ENCODE measurements at places on chromosomes 3 and 15. TPM values are rescaled to one million over a fixed set of nuclear protein-coding genes. Genes with fewer than 3 reads are reported as not detected.

DNA sequence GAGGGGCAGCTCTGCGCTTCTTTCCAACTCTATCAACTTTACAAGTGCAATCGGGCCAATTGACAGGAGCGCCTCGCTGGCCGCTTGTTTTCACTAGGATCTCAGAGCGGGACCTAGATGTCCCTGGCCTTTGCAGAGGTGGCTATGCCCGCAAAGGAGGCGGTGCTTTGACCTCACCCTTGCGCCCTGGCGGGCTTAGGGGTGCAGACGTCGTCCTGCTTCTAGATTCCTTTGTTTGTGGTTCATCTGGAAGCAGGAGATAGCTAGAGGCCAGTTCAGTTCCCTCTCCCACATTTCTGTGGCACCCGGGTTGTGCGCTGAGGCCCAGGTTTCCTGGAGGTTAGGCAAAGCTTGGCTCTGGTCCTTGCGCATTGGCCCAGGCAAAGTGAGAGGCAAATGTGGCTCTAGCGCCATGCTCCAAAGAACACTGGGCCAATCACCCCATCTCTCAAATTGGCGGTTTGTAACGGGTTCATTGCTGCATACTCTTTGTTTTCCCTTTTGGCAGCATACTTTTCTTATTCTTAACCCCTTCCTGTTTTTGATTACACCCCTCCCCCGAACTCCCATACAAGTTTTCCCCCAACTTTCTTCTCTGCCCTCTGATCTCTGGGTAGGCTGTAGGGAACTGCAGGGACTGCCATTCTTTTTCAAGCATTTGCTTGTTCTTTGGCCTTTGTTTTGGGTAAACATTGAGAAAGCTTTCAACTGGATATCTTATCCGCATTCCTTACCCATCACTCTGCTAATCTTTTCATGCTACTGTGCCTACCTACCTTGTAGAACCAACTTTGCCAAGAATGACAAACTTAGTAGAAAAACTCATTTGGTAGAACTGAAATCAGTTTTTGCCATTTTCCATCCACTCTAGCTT is 1.4 kb downstream of the PPM1L start:
- DNase-seq = peak; percentile 32

The DNAH12 gene
- total RNA-seq = 0.02 TPM

- DNase-seq = no peak
These were observed 414.6 kb upstream of the TBL1XR1 start for GRCh38 chr3:177611752-177612334.

GRCh38 chr3:4627651-4628375 is 134.7 kb downstream of the ITPR1 start:
- DNase-seq = no peak

The SLC22A14 gene
- total RNA-seq = 0.11 TPM

The FOXB1 gene
- total RNA-seq = not detected

- DNase-seq = no peak
These were observed 191.9 kb upstream of the LINGO1 start for GRCh38 chr15:77824361-77825251.

DNA sequence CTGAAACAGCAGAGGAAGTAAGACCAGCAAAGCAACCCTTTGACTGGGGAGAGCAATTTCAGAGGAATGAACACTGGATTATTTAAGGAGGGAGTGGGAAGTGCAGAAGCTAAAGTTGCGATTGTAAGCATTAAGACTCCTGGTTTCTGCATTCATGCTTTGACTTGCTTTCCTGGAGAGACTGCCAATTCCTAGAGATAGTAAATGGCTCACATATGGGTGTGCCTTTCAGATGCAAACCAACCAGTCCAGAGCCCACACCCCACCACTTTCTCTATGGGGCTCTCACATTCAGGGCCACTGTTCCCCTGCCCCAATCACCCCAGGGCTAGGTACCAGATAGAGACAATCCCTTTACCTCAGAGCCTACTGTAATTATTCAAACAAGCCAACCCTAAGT is 200.9 kb upstream of the EIF1B start:
- DNase-seq = no peak

DNA sequence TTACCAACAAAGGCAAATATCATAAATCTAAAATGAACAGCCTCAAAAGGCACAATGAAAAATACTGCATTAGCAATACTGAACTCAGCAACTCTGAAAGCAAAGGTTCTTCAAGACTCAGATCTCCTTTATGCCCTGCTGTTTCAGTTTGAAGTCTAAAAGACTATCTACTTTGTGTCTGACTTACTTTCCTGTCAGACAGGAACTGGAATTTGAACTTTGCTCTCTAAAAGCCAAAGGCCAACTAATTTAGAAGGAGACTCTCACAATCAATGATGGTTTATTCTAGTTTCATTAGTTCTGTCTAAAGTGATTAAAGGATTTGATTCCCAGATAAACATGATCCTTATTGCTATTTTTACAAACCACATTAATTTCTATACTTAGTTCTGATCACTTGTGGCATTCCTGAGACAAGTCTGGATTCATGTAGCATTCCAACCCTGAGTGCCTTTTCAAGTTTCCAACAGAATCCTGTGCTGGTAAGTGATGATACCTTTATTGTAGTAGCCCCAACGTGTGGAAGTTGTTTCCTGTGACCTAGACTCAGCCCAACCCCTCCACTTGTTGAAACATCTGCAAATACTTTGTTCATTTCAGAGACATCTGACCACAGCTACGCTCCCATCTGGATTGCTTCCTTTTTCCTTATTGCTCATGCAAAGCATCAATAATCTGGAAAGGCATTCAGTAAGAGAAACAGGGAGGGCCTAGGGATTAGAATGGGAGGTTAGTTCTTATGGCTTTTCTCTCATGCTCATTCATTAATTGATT is 14.9 kb upstream of the LEKR1 start:
- DNase-seq = no peak

The VGLL3 gene
- 8.0 TPM for total RNA-seq

The GOLGA6L7 gene
- not detected for total RNA-seq

GRCh38 chr3:65995515-65995914 is 43.2 kb downstream of the MAGI1 start:
- no peak for DNase-seq

- DNase-seq = no peak
These were observed 37.2 kb downstream of the SSUH2 start for GRCh38 chr3:8607234-8608040.

DNA sequence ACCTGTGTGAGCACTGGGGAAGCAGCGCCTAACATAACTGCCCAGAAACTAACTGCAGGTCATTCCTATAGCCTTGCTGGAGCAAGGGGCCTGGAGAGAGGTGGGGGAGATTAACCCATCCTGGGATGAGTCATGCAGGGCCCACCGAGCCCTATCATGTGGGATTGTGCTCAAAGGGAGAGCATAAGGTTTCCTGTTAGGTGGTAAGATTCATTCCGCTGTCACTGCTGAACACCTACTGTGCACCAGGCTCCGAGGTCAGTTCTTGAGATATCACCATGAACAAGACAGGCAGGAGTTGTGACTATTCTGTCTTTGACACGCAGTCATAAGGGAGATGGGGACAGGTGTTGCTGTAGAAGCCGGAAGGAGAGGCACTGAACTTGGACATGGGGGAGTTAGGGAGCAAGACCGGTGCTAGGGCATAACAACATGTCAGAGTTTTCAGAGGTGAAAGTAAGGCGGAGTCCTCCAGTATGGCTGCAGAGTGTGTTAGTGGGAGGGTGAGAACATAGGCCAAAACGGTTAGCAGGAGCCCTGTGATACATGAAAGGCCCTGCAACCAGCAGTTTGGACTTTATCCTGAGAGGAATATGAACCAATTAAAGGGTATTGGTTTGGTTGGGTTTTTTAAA is 2.4 kb downstream of the SLC25A38 start:
- DNase-seq = no peak

The OR5K2 gene
- total RNA-seq = not detected
